ENCODE measurements at places on chromosomes 6 and 20.

DNA sequence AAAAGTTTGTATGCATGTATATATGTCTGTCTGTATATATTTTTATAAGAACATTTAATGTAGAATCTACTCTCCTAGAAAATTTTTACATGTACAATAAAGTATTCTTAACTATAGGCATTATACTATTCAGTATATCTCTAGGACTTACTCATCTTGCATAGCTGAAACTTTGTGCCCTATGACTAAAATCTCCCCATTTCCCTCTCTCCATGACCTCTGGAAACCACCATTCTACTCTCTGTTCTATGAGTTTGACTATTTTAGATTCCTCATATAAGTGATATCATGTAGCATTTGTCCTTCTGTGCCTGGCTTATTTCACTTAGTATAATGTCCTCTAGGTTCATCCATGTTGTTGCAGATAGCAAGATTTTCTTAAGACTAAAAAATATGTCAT, 205.1 kb upstream of the SMLR1 start:
- DNase-seq, result no peak

DNA sequence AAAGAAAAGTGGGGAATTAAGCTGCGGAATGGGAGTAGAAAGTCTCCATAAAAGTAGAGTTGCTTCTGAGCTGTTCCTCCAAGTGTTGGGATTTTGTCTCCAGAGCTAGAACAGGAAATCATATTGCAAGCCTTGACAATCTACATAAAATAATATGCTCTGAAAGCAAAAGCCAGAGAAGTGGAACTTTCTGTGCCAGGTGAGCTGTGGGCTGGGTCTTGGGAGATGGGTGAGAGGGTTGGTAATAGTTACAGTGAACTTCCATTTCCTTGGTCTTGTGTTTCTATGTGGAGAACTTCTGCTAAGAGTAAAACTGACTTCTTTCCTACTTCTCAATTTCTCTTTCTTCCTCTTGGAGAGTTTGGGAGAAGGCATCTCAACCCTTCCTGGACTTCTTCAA, 6.3 kb upstream of the HMGN4 start:
- no peak for DNase-seq

DNA sequence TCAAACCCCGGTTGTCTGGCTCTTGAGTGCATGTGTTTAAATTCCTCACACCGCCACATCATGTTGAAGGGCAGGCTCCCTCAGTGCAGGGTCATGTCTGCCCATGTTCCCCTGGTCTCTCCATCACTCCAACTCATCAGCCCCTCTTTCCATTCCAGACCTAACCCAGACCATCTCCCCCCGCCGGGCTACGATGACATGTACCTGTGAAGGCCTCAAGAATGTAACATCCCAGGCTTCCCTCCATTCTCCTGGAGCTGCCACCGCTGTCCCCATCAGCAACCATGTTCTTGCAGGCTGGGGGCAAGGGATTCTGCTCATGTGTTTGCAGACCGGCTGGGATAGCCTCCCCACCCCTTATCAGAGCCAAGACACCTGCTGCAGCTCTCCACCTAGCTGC, 19.9 kb downstream of the TMEM74B start:
- DNase-seq, result no peak

DNA sequence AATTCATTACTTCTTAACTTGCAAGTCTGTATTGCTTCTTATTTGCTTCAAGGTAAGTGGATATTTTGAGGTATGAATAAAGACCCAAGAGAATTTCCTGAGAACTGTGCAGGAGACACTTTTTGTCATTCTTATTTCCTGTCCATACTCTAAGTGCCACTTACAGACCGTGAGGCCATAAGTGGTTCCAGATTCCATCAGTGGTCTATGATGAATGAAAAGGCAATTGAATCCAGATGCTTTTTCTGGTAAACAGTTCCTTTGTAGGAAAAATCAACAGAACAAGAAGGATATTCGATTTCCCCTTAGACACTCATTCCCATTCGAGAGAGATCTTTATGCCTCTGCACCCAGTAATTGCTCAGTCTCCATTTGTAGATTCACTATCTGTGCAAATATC, 58.3 kb upstream of the PDE10A start:
- no peak for DNase-seq

- DNase-seq, result no peak
Observed at GRCh38 chr6:156731396-156731795, 45.8 kb upstream of the ARID1B start.

DNA sequence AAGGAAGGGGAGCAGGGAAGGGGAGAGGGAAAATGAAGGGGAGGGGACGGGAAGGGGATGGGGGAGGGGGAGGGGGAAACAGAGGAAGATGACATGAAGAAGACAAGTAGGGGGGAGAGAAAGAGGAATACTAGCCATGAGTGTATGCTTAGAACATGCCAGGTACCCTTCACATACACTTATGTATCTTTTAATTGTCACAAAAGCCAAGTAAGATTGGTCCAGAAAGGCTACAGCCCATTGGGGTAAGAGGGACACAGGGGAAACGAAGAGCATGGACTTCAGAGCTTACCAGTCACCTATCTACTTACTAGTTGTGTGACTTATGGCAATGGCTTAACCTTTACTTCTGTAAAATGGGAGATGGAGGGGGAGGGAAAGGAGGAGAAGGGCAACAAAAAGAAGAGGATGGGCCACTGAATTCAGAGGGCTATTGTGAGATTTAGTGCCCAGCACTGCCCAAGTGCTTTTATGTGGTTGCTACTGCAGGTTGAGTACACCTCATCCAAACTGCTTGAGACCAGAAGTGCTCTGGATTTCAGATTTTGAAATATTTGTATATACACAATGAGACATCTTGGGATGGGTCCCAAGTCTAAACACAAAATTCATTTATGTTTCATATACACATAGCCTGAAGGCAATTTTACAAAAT, 90.3 kb downstream of the ARHGAP18 start:
- no peak for DNase-seq

DNA sequence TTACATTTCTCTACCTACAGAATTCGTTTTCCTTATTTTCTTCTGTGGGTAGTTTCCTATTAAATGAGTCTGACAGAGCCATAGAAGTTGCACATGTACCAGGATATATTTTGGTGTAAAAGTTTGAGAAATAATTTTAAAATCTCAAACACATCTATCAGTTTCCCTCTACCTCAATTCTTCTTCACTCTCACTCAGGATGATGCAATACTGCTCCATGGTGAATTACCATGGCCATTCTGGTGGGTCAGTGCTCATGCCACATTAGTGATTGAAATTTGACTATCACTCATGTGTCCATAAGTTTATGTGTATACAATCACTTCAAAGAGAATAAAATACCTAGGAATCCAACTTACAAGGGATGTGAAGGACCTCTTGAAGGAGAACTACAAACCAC, 151.7 kb downstream of the ARHGAP18 start:
- DNase-seq, result no peak

GRCh38 chr6:113645986-113646385, 211.2 kb upstream of the MARCKS start:
- no peak for DNase-seq

DNA sequence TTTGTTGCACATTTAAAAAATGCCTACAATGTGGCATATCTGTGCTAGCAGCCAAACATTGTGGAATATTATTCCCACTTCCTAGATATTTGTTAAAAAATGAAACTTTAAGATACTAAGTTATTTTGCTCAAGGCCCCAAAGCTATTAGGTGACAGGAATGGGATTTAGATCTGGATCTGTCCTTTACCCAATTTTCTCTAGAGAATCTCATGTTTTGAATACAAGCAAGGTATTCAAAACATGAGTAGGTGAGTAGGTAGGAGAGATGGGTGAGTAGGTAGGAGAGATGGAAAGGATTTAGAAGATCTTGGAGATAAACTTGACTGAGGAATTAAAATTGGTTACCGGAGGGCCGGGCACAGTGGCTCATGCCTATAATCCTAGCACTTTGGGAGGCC, 61.2 kb upstream of the AKIRIN2 start:
- no peak for DNase-seq

DNA sequence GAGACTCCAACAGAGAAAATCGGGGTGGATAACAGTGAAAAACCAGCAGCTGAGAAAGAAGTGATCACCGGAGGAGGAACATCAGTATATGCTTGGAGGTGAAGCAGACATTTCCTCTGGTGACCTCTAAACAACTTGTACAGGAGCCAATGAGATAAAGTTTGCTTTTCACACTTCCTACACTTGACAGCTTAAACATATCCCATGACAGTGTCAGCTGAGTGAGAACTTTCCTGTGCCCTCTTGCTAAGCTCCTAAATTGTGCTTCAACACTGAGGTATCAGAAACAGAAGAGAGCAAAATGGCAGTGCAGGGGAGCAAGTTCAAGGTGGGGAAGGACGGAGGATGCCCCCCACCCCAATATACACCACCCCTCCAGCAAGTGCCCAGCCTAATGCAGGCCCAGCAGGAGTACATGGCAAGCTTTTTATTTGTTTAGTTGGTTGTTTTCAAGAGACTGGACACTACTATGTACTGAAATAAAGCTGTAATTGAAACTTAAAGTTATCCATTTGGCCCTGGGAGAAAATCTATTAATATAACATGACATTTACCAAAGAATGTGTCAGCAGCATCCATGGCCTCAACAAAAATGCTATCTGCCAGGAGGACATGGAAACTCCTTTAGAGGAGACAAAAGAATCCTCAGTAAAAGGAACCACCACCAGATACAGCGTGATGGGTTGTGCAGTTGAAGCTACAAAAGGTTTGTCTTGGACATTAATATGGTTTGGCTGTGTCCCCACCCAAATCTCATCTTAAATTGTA, 540.2 kb downstream of the PRKN start:
- no peak for DNase-seq

DNA sequence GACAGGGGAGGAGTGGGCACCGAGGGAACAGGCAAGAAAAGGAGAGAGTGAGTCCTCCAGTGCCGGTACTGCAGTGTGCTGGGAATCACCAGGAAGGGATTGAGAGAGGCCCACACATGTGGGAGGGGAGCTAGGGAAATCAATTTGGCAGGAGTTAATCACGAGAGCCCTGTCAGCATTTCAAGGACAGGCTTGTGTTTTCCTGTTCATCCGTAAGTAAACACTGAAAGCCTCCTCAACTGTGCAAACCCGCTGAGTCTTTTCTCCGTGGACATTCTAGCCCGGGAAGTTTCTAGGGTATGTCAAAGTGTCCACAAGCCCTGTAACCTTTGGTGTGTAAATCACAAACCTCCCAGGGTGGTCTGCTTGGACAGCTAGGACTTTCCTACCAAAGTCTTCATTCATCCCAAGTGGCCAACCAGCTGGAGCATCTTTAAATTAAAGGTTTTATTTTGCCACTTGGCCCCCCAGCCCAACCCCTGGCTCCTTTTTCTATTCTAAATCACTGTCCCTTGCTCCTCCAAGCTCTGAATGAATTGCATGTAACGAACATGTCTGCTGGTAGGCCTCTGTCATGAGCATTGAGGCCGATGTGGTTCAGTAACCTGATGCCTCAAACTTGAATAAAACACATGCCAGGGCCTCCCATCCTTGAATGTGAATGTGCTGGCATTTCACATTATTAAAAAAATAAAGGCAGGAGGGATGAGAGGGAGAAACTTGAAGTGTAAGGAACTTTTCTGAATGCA, 149.1 kb downstream of the ZNF217 start:
- DNase-seq, result no peak

GRCh38 chr6:32517654-32518445, 12.2 kb downstream of the HLA-DRB5 start:
- DNase-seq, result no peak

- no peak for DNase-seq
Observed at GRCh38 chr6:33590531-33591198, 10.6 kb upstream of the BAK1 start.

- no peak for DNase-seq
Observed at GRCh38 chr20:32343439-32343838, 14.7 kb upstream of the ASXL1 start.

GRCh38 chr6:17469006-17469832, 75.8 kb downstream of the CAP2 start:
- no peak for DNase-seq

DNA sequence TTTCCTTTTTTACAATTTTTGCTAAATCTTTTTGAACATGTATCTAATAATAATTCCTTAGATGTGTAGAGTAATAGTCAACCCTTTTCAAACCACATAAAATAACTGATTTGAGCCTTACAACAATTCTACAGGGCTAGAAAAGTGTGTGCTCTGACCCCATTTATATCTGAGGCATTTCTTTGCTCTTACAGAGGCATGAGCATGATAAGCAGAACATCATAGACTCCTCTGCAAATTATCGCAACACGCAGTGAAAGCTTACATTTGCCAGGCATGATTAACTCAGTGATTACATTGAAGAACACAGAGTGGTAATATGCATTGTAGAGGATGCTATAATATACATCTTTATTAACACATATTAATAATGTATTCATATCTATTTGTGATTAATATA, 120.4 kb downstream of the SIM1 start:
- DNase-seq, result no peak

DNA sequence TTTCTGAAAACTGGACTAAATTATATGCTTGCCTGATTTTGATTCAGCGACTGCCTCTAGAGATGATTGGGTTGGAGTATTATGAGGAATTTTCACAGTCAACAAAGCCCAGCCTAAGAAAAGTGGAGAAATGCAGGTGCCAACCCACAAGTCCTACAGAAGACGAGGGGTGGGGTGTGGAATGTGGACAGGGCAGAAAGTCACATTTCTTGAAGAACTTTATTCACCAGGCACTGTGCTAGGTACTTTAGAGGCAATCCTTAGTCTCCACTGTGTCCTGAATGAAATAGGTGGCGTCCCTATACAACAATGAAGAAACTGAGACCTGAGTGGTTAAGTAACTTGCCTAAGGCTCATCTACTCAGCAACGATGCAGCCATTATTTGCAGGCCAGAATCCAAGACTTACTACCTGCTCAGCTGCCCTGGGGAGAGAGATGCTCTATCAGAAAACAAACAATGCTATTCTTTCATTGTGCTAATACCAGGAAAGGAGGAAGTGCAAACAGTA, 106.3 kb downstream of the RNF144B start:
- DNase-seq, result no peak

- no peak for DNase-seq
Observed at GRCh38 chr6:12136905-12137304, 124.8 kb downstream of the HIVEP1 start.

GRCh38 chr6:7523922-7524321, 17.5 kb upstream of the DSP start:
- DNase-seq, result no peak

GRCh38 chr6:347232-347631, 44.3 kb upstream of the IRF4 start:
- no peak for DNase-seq

DNA sequence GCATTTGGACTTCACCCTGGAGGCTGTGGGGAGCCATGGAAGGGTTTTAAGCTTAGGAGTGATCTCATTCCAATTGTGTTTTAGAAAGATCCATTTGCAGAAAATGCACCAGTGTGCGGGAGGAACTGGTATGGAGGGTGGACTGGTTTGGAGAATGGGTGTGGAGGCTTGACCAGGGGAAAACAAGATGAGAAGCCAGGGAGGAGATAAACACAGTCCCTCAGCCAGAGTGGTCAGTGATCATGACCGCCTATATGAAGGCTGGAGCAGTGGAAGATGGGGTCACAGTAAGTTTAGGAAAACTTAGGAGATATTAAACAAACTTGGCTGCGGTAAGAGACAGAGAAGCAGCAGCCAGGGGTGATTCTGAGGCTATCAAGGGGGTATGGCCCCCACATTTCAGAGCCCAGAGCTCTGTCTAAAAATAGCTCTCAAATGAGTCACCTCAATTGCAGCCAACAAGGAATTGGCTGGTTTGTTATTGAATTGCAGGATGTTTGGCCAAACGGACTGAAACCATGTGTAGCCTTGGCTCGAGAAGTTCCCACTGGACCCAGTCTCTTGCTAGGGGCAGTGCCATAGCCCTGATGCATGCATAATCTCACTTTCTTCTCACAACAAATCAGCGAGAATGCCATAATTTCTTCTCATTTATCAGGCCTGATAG, 159.9 kb upstream of the TOP1 start:
- DNase-seq, result no peak

All from amygdala (tissue), 56 donors.